Sigmoid colon (tissue), 7 donors: ENCODE measurements at places on chromosomes 12 and 14. TPM values are rescaled to one million over a fixed set of nuclear protein-coding genes. Genes with fewer than 3 reads are reported as not detected.
A peak's percentile ranks its signal among the peaks of the same experiment; 100 is the strongest.

GRCh38 chr12:80551897-80552296 is 107.9 kb downstream of the PTPRQ start:
- peak overlapping the region; percentile 22 for H3K27ac ChIP-seq
- H3K27me3 ChIP-seq: no peaks in the 10 kb centered on the region
- no peaks in the 10 kb centered on the region for H3K36me3 ChIP-seq
- no peak overlapping the region for H3K4me3 ChIP-seq

GRCh38 chr12:9673404-9674225 is 4.1 kb downstream of the CLEC2D start:
- no peaks in the 10 kb centered on the region for H3K27me3 ChIP-seq
- H3K4me3 ChIP-seq: no peak overlapping the region
- peak; percentile 64 for DNase-seq
- no peaks in the 10 kb centered on the region for H3K36me3 ChIP-seq
- H3K4me1 ChIP-seq: peaks cover 15% of the 10 kb centered on the region

DNA sequence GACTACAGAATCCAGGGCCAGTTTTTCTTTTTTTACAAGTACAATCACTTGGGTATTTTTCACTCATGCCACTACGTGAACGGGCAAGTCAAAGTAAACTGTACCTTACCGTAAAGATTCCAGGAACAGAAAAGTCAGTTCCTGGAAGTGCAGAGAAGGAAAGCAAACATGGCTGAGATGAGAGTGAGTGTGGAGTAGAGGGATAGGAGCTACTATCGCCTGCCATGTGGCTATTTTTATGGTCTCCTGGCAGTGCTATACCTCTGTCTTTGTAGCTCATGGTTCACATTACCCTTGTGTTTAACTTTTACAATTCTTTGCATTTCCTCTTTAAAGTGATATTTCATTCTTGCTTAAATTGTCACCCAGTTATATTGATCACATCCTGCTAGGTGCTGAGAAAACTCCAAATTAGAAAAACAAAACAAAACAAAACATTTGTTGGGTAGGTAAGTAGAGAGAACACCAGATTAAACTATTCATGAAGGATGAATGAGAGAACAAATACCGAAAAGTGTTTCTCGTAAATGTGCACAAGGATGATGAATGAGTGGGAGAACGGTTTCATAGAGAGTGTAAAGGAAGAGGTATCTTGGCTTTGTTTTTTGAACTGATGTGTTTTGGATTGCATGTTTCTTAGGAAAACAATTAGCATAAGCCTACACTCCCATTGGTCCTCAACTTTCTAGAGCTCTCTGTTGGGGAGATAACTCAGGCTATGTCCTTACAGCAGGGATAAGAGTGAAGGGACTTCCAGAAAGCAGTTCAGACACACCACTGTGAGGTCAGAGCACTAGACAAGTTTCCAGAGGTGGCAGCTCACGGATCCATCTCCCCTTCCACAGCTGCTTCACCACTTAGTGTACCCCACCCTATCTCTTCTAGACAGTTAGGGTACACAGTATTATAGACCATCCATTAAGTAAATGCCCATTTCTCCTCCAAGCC is 163.7 kb downstream of the IPO8 start:
- no peak overlapping the region for H3K4me3 ChIP-seq
- H3K4me1 ChIP-seq: no peaks in the 10 kb centered on the region
- no peaks in the 10 kb centered on the region for H3K27me3 ChIP-seq
- H3K27ac ChIP-seq: no peak overlapping the region
- no peak for DNase-seq
- H3K36me3 ChIP-seq: no peaks in the 10 kb centered on the region

GRCh38 chr14:67377916-67378315 is 17.8 kb downstream of the EIF2S1 start:
- no peak overlapping the region for H3K27ac ChIP-seq
- H3K36me3 ChIP-seq: peaks cover 30% of the 10 kb centered on the region
- no peaks in the 10 kb centered on the region for H3K27me3 ChIP-seq
- no peaks in the 10 kb centered on the region for H3K4me1 ChIP-seq

DNA sequence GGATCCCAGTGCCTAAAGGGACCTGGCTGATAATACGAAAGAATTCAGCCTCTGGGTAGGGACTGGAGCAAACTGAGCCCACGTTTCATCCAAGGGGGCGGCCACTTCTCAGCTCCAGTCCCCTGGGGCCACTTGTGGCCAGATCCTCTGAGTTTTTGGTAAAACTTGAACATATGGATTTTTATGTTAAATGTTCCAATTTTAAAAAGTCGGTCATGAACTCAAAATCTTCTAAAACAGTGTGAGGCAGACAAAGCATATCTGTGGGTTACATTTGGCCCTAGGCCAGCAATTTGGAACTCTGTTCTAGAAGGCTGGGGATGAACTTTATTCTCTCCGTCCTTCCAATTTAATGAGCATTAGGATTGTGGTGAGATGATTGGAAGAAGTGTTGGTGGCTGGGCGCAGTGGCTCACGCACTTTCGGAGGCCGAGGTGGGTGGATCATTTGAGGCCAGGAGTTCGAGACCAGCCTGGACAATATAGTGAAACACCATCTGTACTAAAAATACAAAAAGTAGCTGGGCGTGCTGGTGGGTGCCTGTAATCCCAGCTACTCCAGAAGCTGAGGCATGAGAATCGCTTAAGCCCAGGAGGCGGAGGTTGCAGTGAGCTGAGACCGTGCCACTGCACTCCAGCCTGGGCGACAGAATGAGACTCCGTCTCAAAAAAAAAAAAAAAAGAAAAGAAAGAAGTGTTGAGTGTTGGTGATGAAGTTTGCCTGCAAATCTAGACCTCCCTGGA is 3.0 kb upstream of the PPP1CC start:
- no peak for DNase-seq
- no peaks in the 10 kb centered on the region for H3K27me3 ChIP-seq
- peaks cover 34% of the 10 kb centered on the region for H3K4me1 ChIP-seq
- H3K4me3 ChIP-seq: no peak overlapping the region
- H3K36me3 ChIP-seq: no peaks in the 10 kb centered on the region

- no peaks in the 10 kb centered on the region for H3K4me1 ChIP-seq
- no peaks in the 10 kb centered on the region for H3K27me3 ChIP-seq
- no peaks in the 10 kb centered on the region for H3K36me3 ChIP-seq
- H3K4me3 ChIP-seq: no peak overlapping the region
These were observed 33.0 kb downstream of the BHLHE41 start for GRCh38 chr12:26091822-26092221.

DNA sequence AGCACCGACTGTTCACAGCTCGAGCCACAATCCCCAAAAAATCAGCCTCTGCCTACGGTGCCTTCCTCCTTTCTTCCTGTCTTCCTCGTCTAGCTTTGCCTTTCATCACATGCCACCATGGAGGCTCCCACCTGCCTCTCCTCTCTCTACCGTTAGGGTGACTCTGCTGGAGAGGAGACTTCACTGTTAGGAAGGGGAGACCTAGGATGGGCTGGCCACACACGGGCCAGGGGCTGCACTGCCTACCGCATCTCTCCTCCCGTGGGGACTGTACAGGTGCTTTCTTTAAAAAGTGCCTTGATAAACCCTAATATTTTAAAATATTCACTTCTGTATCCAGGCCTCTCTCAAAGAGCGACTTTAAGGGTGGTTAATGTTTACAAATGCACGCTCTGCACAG is 1104.7 kb downstream of the BCL11B start:
- H3K27me3 ChIP-seq: peaks cover 5% of the 10 kb centered on the region
- no peak overlapping the region for H3K27ac ChIP-seq
- no peak for DNase-seq
- H3K4me1 ChIP-seq: no peaks in the 10 kb centered on the region

DNA sequence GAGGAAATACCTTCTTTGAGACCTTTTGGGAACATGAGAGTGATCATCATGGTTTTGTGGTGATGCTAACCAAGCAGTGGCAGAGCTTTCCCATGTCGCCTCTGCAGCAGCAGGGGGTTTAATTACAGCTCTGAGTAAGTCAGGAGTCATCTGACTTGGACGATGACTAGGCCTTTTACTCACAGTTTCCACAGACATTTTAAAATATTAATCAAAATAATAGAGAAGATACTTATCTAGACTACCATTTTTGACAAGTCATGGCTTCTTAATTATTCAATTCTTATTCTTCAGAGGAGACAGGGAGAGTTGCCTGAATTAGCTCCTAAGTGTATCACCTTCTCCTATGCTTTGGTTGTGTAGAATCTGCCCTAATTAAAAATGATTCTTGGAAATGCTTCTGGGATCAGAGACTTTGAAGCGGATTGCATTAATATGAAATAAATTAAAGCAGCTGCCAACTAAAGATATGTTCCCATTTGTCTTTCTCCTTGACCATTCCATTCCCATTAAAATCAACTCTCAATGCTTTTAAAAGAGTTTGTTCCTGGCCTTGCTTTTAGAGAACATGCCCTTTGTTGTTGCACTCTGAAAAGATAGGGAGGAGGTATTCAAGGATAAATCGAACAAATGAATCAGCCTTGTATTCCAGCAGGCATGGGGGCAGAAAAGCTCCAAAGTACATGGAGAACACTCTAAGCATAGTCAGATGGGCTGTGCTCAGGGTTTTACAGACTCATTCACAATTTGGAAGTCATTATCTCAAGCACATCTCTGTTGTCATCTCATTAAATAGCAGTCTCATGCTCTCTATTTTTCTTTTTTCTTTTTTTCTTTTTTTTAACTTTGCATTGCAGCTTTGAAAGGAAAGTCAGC is 7.7 kb upstream of the IFNG-AS1 start:
- no peaks in the 10 kb centered on the region for H3K4me1 ChIP-seq
- DNase-seq: no peak
- no peaks in the 10 kb centered on the region for H3K36me3 ChIP-seq
- H3K4me3 ChIP-seq: no peak overlapping the region

SLC41A2 gene
- 19.7 TPM for total RNA-seq

OTOGL gene
- total RNA-seq: 4.7 TPM
